ENCODE measurements at places on chromosomes 6 and 20.

DNA sequence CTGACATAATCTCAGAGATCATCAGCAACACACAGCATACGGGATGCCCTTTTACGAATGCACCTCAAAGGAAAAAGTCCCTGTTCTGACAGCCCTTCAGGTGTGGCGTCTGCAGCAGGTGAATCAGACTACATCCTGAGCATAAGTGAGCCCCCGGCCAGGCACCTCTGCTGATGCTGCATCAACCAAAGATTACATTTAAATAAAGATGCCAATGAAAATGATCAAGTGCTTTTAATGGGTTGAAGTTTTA is 58.7 kb downstream of the INSM1 start:
- H3K4me1 ChIP-seq: no peaks in the 10 kb centered on the region
- peaks cover 15% of the 10 kb centered on the region for H3K36me3 ChIP-seq
- no peak for DNase-seq
- no peaks in the 10 kb centered on the region for H3K27me3 ChIP-seq

DNA sequence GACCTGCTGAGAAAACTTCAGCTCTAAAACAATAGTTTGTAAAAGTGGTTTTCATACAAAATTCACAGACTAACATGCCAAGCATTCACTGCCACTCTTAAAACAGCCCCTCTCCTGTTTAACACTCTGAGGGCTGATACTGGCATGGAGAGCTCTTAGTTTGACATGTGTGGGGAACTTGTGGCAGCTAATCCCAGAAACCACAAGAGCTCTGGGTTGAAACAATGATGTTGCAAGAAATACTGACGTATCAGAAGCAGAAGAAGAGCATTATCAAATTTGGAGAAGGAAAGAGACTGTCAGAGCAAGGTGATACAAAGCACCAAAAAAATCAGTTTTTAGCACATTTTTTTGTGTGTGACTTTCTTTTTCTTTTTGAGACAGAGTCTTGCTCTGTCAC is 5.1 kb downstream of the BEND3 start:
- H3K27me3 ChIP-seq: no peaks in the 10 kb centered on the region
- H3K36me3 ChIP-seq: no peaks in the 10 kb centered on the region
- H3K27ac ChIP-seq: no peak overlapping the region
- H3K4me1 ChIP-seq: peaks cover 8% of the 10 kb centered on the region
- no peak for DNase-seq
- no peak overlapping the region for H3K4me3 ChIP-seq

DNA sequence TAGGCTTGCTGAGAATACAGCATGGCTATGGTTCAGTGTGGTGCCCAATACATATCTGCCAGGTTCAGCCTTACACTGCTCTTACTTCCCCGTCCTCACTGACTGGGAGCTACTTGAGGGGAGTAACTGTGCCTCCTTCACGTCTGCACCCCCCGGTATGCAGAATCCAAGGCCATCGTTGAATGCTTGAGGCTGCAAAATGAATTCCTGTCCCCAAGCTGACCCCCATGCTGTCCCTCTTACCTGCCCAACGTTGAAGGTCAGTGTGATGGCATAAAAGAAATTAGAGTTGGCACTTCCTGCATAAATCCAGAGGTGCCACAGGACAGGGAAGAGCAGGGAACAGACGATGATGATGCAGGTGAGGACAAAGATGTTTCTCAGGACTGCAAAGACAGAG is 16.3 kb downstream of the MAP1LC3A start:
- no peak for DNase-seq
- no peak overlapping the region for H3K4me3 ChIP-seq
- no peak overlapping the region for H3K27ac ChIP-seq
- H3K4me1 ChIP-seq: peaks cover 18% of the 10 kb centered on the region
- H3K27me3 ChIP-seq: no peaks in the 10 kb centered on the region
- H3K36me3 ChIP-seq: peaks cover 30% of the 10 kb centered on the region

- H3K36me3 ChIP-seq: no peaks in the 10 kb centered on the region
- H3K4me3 ChIP-seq: peak overlapping the region; percentile 99
- peak; percentile 48 for DNase-seq
- H3K27ac ChIP-seq: no peak overlapping the region
- H3K4me1 ChIP-seq: peaks cover 82% of the 10 kb centered on the region
These were observed 1.7 kb downstream of the UBE2V1 start for GRCh38 chr20:50111120-50111828.

DNA sequence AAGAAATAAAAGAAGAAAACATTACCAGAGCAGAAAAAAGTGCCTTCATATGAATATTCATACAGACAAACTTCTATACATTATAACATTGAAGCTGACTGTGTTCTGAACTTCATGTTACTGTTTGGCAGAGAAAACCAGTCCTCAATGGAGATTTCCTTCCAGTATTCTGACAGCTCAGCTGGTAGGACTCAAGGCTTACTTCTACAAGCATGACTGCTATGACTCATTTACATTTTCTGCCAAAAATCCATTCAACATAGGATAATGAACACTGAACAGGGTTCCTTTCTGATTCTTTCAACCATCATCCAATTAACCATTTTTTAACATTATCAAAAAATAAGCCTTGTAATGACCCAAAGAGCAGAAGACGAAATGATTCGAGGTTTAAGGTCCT is 25.4 kb downstream of the COL9A1 start:
- DNase-seq: no peak
- peaks cover 7% of the 10 kb centered on the region for H3K4me1 ChIP-seq
- no peak overlapping the region for H3K27ac ChIP-seq
- H3K4me3 ChIP-seq: no peak overlapping the region
- peaks cover 24% of the 10 kb centered on the region for H3K27me3 ChIP-seq
- H3K36me3 ChIP-seq: no peaks in the 10 kb centered on the region

DNA sequence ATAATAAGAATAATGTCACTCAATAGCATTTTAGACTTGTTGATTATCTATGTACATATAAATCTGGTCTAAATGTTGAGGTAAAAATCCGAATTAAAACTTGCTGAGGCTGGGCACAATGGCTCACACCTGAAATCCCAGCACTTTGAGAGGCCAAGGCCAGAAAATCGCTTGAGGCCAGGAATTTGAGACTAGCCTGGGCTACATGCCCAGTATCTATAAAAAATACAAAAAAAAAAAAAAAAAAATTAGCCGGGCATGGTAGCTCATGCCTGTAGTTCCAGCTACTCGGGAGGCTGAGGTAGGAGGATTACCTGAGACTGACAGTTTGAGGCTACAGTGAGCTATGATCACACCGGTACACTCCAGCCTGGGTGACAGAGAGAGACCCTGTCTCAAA is 34.2 kb upstream of the SUPT3H start:
- H3K27me3 ChIP-seq: peaks cover 18% of the 10 kb centered on the region
- no peak for DNase-seq
- no peaks in the 10 kb centered on the region for H3K36me3 ChIP-seq
- H3K4me1 ChIP-seq: no peaks in the 10 kb centered on the region

- H3K27me3 ChIP-seq: peaks cover 20% of the 10 kb centered on the region
- no peaks in the 10 kb centered on the region for H3K4me1 ChIP-seq
- no peaks in the 10 kb centered on the region for H3K36me3 ChIP-seq
- no peak overlapping the region for H3K4me3 ChIP-seq
- no peak for DNase-seq
These were observed 180.8 kb upstream of the CST7 start for GRCh38 chr20:24768201-24768636.

- H3K27me3 ChIP-seq: no peaks in the 10 kb centered on the region
- no peak overlapping the region for H3K4me3 ChIP-seq
- no peaks in the 10 kb centered on the region for H3K36me3 ChIP-seq
- no peaks in the 10 kb centered on the region for H3K4me1 ChIP-seq
These were observed 448.6 kb downstream of the PHF3 start for GRCh38 chr6:64084185-64084663.

DNA sequence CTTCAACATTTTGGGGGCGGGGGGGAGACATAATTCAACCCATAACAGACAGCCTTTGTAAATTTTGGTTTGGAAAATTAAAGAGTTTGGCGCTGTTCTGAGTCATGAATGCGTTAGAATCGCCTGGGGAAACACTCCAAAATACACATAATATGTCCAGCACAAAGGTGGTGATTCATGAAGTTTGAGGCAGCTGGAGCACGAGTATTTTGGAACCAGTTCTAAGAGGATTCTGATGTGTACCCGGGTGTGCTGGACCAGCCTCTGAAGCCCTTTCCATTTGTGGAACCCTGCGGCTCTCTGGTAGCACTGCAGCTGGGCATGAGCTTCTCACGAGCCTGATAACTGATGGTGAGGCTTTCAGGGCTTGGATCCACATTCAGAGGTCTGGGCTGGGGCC is 4.7 kb downstream of the GMPR start:
- peaks cover 23% of the 10 kb centered on the region for H3K4me1 ChIP-seq
- H3K27me3 ChIP-seq: no peaks in the 10 kb centered on the region
- no peaks in the 10 kb centered on the region for H3K36me3 ChIP-seq
- no peak overlapping the region for H3K4me3 ChIP-seq
- H3K27ac ChIP-seq: no peak overlapping the region

- H3K27ac ChIP-seq: no peak overlapping the region
- no peaks in the 10 kb centered on the region for H3K27me3 ChIP-seq
- H3K36me3 ChIP-seq: peaks cover 61% of the 10 kb centered on the region
- no peaks in the 10 kb centered on the region for H3K4me1 ChIP-seq
- H3K4me3 ChIP-seq: no peak overlapping the region
These were observed 29.5 kb upstream of the FBXO9 start for GRCh38 chr6:53035549-53036213.

- peaks cover 8% of the 10 kb centered on the region for H3K4me1 ChIP-seq
- peak overlapping the region; percentile 29 for H3K4me3 ChIP-seq
- no peaks in the 10 kb centered on the region for H3K36me3 ChIP-seq
- peaks cover 6% of the 10 kb centered on the region for H3K27me3 ChIP-seq
- DNase-seq: peak; percentile 79
These were observed 9.5 kb upstream of the HLA-DOA start for GRCh38 chr6:33018904-33019303.

DNA sequence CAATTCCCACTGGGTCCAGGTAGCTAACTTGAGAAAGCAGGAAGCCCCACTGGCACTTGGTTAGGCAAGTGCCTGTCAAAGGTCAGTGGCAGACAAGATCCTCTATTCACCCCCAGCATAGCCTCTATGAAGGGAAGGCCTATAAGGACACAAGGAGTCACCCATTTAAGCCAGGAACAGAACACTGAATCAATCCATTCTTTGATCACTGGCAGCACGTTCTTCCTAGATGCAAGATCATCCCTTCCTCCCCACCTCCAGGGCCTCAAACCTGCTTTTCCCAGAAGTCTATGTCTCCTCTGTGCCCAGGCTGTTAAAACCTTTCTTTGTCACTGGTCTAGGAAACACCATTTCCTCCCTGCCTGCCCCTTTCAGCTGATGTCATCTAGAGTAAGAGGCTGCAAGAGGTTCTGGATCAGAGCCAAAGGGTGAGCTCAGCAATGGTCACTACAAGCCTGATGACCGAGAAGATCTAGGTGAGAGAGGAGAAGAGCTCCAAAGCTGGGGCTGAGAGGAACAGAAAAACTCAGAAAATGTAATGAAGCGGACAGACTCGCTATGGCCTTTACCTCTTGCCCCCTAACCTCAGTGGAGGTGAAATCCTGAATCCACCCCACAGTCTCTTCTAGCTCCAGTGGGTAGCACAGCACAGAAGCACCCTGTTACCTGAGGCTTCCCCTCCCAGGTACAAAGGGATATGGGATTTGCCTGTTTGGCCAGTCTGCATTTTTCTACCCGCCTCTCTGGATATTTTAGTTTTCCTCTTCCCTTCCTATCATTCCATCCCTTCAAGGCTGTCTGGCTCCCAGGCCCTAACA is 1.8 kb downstream of the GTPBP2 start:
- peak; percentile 80 for DNase-seq
- H3K36me3 ChIP-seq: peaks cover 41% of the 10 kb centered on the region
- H3K27ac ChIP-seq: peak overlapping the region; percentile 3

DNA sequence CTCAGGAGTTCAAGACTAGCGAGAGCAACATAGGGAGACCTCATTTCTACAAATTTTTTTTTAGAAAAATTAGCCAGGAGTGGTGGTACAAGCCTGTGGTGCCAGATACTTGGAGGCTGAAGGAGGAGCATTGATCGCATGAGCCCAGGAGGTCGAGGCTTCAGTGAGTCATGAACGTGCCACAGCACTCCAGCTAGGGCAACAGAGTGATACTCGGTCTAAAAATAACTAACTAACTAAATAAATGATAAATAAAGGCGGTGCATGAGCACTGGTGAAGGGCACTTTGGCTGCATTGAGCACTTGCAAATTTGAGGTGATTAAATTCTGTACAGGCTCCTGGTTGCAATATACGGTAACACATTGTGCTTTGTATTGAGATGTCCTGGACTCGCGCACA is 13.5 kb downstream of the HLA-A start:
- H3K36me3 ChIP-seq: no peaks in the 10 kb centered on the region
- H3K27me3 ChIP-seq: no peaks in the 10 kb centered on the region
- peaks cover 8% of the 10 kb centered on the region for H3K4me1 ChIP-seq
- no peak overlapping the region for H3K4me3 ChIP-seq
- no peak overlapping the region for H3K27ac ChIP-seq
- DNase-seq: no peak

DNA sequence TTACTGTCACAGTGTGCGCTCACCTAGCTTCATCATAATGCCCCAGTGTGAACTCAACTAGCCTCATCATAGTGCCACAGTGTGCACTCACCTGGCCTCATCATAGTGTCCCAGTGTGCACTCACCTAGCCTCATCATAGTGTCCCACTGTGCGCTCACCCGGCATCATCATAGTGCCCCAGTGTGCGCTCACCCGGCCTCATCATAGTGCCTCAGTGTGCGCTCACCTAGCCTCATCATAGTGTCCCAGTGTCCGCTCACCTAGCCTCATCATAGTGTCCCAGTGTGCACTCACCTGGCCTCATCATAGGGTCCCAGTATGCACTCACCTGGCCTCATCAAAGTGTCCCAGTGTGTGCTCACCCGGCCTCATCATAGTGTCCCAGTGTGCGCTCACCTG is 10.6 kb downstream of the TMEM242 start:
- peaks cover 22% of the 10 kb centered on the region for H3K4me1 ChIP-seq
- H3K27me3 ChIP-seq: no peaks in the 10 kb centered on the region
- DNase-seq: no peak
- H3K36me3 ChIP-seq: peaks cover 18% of the 10 kb centered on the region
- H3K27ac ChIP-seq: no peak overlapping the region

- no peak overlapping the region for H3K27ac ChIP-seq
- no peak for DNase-seq
- no peaks in the 10 kb centered on the region for H3K4me1 ChIP-seq
These were observed 6.5 kb upstream of the ROS1 start for GRCh38 chr6:117432273-117432672.

GRCh38 chr6:54624216-54624615 is 222.4 kb upstream of the FAM83B start:
- H3K36me3 ChIP-seq: no peaks in the 10 kb centered on the region
- H3K4me1 ChIP-seq: no peaks in the 10 kb centered on the region

- peak; percentile 88 for DNase-seq
- peak overlapping the region; percentile 99 for H3K27ac ChIP-seq
- H3K4me3 ChIP-seq: peak overlapping the region; percentile 98
These were observed 534 bp downstream of the ZNF76 start for GRCh38 chr6:35259948-35260590.

GRCh38 chr6:19812512-19813119 is 24.6 kb upstream of the ID4 start:
- H3K27ac ChIP-seq: no peak overlapping the region
- DNase-seq: no peak
- no peak overlapping the region for H3K4me3 ChIP-seq
- H3K36me3 ChIP-seq: no peaks in the 10 kb centered on the region
- no peaks in the 10 kb centered on the region for H3K4me1 ChIP-seq

- no peaks in the 10 kb centered on the region for H3K27me3 ChIP-seq
- H3K27ac ChIP-seq: no peak overlapping the region
- no peak for DNase-seq
- H3K4me3 ChIP-seq: no peak overlapping the region
- no peaks in the 10 kb centered on the region for H3K36me3 ChIP-seq
These were observed 110.1 kb upstream of the HDAC2 start for GRCh38 chr6:114080891-114081510.

- no peak overlapping the region for H3K27ac ChIP-seq
- peaks cover 11% of the 10 kb centered on the region for H3K4me1 ChIP-seq
- H3K4me3 ChIP-seq: no peak overlapping the region
- no peak for DNase-seq
- H3K27me3 ChIP-seq: peaks cover 40% of the 10 kb centered on the region
- H3K36me3 ChIP-seq: no peaks in the 10 kb centered on the region
These were observed 21.1 kb downstream of the TTLL2 start for GRCh38 chr6:167345960-167346359.
